SK-N-SH (cell line): ENCODE measurements at places on chromosomes 6 and 20.

- no peak for DNase-seq
Measured at GRCh38 chr6:28462401-28462800, 19.1 kb upstream of the ZSCAN23 start.

GRCh38 chr6:57162028-57162427, 10.1 kb upstream of the BAG2 start:
- no peak for DNase-seq

- peak; percentile 59 for DNase-seq
Measured at GRCh38 chr6:27096834-27097511, 150.5 kb upstream of the PRSS16 start.

DNA sequence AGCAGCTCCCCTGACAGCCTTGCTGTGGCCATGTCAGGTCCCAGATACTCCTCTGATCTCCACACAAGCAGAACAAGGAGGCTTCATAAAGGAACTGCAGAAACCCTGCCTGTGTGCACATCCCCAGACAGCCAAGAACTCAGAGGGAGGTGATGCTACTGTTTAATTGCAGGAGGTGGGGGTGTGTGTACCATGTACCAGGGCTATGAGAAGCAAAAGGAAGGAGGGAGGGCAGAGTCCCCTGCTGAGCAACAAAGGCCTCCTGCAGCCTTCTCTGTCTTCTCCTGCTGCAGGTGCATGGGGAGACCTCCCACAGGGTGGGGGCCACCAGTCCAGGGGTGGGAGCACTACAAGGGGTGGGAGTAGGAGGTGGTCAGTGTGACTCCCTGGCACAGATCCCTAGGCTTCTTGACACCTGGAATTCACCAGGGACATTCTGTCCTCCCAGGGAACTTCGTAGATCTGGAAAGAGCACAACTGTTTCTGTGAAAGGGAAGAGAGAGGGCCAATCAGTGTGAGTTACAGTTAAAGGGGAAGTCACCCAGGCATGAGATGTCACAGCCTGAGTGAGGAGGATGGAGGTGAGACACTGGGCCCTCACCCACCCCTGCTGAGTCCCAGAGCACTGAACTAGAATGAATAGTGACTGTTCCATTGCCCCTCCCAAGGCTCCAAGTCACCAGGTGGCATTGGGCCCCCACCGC, 2.8 kb downstream of the CST2 start:
- no peak for DNase-seq

DNA sequence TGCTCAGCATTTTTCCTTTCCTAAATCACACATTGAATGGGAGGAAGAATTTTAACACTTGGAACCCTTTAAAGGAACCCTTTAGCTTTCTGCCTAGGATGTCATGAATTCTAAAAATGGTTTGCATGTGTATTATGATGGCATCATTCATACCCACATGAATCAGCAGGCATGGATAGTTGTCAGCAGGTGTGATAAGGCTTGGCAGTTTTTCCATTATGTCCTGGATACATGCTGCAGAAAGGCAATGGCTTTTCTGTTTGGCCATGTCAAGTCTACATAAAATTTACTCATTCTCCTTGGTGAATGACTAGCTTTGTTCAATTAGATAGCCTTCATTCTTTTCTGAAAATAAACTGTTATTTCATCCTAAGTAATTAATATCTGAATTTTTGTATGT, 353.7 kb downstream of the GRIK2 start:
- DNase-seq: no peak

DNA sequence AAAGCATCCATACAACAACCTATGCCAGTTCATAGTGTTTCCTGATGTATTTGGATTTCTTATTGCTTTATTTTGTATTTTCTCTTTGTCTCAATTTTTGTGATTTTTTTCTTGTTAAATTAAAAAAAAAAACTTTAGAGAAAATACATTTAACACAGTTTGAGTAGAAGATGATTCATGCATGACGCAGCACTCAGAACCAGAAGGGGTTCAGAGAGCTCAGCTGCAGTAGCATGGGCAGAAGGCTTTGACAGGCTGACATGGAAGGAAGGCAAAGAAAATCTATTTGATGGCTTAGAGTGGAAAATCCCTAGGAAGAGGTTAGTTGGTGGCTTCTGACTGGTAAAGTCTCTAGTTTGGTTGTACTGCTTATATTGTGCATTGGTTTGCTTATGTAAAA, 207.2 kb upstream of the STXBP5 start:
- no peak for DNase-seq
